Fibroblast of skin of back (primary cell): ENCODE measurements at places on chromosomes 12 and 14.

- DNase-seq = no peak
These were observed 45.7 kb downstream of the UTP20 start for GRCh38 chr12:101325590-101325989.

GRCh38 chr12:20716985-20717384 lies 21.9 kb downstream of the SLCO1C1 start:
- DNase-seq = no peak

GRCh38 chr12:108461058-108461660 lies 53.9 kb upstream of the FICD start:
- DNase-seq = no peak

GRCh38 chr12:62865065-62865464 lies 69.9 kb downstream of the PPM1H start:
- DNase-seq = no peak

DNA sequence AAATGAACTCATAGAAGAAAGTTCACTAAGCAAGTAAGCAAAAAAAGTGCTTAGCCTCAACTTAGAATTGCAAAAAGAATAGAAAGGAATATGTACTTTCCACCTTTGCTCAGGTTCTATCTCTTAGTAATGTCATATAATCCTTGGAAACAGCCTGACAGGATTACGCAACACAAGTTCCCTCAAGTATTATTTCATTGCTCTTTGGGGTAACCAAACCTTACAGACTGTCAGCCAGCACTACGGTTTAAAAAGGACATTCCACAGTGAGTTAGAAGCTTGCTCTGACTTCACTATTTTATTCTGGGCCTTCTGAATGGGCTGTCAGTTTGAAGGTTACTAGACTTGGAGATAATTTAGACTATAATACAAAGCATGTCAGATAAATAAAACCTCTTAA lies 264.0 kb downstream of the ATXN7L3B start:
- DNase-seq = no peak

DNA sequence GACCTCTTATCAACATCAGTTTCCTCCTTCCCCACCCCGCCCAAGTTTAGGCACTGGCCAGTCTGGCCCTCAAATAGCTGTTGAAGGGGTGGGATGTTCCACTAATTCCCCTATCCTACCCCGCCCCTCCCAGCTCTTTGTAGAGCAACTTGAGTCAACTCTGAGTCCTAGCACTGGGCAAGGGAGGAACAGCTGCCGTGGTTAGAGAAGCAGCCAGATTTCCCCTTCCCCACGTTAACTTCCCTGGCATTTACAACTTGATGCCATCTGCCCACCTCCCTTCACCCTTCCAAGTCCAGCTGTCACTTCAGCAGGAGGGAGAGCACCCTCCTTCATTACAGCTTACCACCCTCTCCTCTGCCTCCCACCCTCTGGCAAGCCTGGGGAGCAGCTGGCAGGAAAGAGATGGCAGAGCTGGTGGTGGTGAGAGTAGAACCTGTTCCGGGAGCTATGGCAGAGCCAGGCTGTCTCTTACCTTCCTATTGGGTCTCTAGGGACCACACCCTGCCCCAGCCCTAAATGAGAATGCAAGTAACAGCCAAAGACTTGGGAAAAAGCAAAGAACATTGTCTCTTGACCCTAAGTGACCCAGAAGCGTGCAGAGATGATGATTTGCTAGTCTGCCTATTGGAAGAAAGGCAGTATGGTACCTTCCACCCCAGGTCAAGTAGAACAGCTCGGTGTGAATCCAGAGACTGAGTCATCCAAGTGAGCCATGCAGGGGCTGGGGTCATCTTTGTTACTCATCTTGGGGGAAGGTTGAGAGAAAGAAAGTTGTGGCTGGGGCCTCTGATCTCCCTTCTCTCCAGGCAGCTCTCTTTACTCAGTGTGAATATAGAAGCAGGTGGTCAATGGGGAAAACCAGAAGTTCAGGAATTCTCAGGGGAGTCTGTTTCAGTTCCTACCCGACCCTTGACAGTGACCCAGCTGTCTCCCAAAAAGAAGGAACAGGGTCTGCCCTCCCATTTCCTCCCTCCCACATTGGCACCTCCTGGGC lies 1.5 kb downstream of the BLOC1S1 start:
- DNase-seq = peak; percentile 67

GRCh38 chr12:126685636-126686035 lies 1581.3 kb upstream of the TMEM132C start:
- DNase-seq = no peak

GRCh38 chr14:89258728-89259273 lies 158.2 kb downstream of the FOXN3 start:
- DNase-seq = no peak

DNA sequence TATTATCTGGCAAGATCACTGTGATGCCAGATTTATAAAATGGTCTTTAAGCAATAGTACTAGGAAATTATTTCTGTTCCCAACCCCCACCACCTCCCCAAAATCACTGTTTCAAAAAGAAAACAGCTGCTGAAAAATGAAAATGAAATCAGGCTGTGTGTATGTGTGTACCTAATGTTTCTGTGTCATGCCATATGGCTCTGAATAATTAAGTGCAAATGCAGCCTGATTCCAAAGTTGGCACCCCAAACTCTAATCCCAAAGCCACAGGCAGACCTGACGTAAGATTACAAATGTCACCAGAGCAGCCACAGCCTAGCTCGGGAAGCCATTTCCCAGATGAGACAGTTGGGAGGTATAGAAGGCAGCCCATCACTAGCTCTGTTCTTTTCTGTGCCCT lies 175.5 kb downstream of the MED13L start:
- DNase-seq = no peak

DNA sequence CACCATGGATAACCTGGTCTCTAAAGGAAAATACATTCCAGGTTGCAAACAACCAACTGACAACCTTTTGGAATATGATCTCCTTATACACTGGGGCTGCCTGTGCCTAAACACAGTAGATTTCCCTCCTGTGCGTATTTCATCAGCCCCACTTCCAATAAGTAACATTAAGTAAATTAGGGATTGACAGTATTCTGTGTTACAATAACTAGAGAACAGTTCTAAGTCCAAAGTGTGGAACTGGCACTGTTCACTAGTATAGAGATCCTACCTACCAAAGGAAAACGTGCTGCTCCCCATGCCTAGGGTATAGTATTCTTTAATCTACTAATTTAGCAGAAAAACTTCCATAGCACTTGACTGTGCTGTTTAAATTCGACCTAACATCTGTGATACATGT lies 82.8 kb downstream of the SLC38A1 start:
- DNase-seq = no peak

DNA sequence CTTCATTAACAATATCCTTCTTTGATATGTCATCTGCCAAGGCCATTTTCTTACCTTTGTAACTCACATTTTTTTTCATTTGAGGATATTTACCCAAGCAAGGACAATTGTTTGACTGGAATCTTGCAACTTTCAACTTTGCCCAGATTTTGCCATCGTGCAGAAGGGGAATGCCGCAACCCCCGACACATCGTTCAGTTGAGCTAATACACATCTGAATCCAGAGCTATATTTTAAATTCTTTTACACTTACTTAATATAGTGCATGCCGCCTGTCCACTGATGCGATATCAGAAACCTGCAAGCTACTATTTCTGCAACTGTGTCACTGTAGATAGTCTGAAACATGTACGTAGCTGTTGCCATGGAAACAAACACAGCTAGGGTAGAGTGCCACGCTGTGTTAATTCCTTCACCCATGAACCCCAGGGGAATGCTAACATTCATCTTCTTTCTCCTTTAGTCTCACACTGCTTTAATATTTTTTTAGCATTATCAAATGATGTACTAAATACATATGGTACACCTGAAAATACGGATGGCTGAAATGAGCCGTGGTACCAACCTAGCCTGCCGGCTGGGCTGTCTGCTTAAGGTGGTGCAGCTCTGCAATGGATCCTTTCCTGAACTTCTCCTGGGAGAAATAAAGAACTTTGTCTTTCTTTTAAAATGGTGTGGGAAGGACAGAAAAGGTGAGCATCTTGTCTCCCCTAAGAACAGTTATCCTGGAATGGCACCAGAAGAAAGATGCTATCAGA lies 77.0 kb upstream of the FOXN3 start:
- no peak for DNase-seq

DNA sequence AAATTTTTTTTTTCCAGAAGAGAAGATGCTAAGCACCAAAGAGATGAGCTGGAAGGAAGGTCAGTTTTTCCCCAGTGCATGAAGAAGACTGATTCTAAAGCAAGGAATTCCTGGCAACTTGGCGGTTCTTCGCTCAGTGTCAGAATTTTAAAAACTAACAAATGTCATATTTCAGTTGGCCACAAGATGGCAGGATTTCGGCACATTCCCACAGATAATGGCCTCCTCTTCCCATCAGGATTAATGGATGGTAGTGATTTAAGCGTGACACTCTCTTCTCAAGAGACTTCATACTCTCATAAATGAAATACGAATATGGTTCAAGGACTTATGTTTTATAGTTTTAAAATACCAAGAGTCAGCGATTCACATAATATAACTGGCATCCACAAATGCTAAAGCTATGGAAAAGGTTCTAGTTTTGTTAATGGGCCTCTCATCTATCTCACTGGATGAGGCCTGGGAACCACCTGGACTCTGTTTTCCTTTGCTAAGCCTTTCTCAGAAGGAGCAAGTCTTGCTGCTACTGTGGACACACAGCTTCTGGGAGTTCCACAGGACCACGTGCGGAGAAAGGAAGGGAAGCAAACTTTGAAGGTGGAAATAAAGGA lies 46.1 kb upstream of the PTPRO start:
- peak; percentile 57 for DNase-seq

DNA sequence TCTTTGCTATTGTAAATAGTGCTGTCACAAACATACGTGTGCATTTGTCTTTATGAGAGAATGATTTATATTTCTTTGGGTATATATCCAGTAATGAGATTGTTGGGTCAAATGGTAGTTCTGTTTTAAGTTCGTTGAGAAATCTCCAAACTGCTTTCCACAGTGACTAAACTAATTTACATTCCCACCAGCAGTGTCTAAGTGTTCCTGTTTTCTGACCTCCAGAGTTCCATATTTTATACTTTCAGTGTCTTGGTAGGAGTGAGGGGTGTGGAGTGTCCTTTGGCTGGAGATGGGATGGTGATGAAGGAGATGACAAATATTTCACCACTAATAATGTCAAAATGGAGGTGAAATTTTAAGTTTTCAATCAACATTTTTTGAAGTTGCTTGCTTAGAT lies 86.4 kb downstream of the DACT1 start:
- no peak for DNase-seq

GRCh38 chr12:43108656-43109055 lies 443.3 kb downstream of the ADAMTS20 start:
- no peak for DNase-seq

GRCh38 chr12:27936196-27936595 lies 36.3 kb downstream of the PTHLH start:
- DNase-seq = no peak

- no peak for DNase-seq
These were observed 53.6 kb downstream of the FBXW8 start for GRCh38 chr12:116964054-116965050.
